ENCODE measurements at places on chromosomes 1 and 21.

DNA sequence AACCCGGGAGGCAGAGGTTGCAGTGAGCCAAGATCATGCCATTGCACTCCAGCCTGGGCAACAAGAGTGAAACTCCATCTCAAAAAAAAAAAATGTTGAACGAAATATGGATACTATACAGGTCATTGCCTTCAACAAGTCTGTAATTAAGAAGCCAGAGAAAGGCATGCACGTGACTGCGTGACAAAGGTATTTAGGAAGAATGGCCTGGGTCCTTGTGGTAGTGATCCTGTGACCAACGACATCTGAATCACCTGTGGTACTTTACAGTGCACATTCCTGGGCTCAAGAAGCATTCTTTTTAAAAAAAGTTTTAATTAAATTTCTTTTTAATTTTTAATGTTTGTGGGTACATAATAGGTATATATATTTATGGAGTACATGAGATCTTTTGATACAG lies 115.0 kb downstream of the GREM2 start:
- no peak for DNase-seq

DNA sequence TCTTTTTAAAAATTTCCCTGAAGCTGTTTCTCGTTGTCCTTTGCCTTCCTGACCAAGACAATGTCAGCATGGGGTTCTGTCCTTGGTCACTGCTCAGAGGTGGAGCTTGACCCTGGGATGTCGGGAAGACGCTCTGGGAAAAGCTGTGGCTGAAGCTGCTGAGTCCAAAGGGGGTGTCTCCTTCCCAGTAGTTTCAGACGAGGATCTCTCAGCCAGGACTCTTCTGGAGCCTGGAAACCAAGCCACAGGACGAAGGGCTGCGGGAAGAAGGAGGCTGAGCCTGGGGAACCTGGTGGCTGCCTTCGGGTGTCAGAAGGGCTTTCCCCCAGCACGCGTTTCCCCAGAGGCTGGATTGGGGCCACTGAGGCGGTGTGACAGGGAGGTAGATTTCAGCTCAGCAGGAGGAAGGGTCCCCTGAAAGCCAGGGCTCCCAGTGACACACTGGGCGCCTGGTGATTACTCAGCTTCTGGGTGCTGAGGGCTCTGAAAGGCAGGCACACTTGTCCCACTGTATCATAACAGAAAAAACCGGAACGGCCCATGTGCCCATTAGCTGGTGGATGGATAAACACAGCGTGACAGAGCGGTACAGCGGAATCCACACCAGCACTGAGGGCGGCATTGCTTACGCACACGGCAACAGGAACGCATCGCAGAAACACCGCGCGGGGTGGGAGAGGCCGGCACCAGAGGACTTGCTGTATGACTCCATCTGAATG lies 5.0 kb upstream of the KRTAP12-1 start:
- peak; percentile 29 for DNase-seq

GRCh38 chr1:6002714-6003501 lies 10.7 kb upstream of the NPHP4 start:
- peak; percentile 68 for DNase-seq

GRCh38 chr1:59718064-59718988 lies 96.4 kb upstream of the HOOK1 start:
- DNase-seq: no peak

GRCh38 chr1:84277343-84278059 lies 24.0 kb upstream of the SAMD13 start:
- DNase-seq: no peak

DNA sequence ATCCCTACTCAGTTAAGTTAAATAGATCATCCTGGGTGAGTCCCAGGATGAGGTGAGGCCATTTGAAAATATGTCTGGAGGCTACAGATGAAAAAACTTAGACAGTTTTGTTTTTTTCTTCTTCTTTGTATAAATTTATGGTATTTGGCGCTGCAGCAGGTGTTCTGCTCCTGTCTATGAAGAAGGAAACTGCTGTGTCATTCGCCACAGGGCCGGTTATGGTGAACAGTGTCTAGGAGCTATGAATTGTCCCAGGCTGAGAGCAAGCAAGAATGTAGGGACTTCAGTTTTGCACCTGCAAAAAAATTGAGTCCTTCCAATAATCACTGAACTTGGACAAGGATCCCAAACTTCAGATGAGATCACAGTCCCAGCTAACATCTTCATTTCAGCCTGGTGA lies 674.3 kb upstream of the RGS18 start:
- no peak for DNase-seq

- DNase-seq: peak; percentile 94
Measured at GRCh38 chr1:8911416-8912309, 33.2 kb upstream of the ENO1 start.

DNA sequence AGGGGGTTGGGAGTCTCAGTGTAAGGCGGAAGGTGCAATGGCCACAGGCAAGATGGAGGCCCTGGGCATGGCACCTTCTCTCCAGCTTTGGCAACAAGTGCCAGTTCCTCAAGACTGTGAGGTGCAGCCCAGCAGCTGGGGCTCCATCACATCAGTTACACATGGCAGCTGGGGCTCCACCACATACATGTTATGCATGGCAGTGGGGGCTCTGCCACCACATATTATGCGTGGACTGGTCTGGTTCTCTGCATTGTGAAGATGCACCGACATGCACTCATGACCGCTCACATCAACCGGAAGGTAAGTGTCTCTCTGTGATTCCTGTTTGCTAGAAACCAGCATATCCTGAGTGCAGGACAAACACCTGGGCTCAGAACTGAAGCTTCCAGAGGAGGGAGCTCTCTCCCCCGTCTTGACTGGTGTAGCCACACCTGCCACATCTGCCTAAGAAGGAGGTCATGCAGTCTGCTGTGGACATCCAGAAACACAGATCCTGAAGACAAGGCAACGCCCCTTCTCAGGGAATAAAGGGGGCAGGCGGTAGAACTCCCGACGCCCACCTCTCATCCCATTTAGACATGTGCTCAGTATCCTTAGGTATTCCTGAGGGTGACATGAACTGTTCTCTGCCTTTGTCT lies 104.1 kb upstream of the TMPRSS2 start:
- DNase-seq: peak; percentile 68

- no peak for DNase-seq
Measured at GRCh38 chr1:180849031-180849775, 63.5 kb upstream of the KIAA1614 start.

DNA sequence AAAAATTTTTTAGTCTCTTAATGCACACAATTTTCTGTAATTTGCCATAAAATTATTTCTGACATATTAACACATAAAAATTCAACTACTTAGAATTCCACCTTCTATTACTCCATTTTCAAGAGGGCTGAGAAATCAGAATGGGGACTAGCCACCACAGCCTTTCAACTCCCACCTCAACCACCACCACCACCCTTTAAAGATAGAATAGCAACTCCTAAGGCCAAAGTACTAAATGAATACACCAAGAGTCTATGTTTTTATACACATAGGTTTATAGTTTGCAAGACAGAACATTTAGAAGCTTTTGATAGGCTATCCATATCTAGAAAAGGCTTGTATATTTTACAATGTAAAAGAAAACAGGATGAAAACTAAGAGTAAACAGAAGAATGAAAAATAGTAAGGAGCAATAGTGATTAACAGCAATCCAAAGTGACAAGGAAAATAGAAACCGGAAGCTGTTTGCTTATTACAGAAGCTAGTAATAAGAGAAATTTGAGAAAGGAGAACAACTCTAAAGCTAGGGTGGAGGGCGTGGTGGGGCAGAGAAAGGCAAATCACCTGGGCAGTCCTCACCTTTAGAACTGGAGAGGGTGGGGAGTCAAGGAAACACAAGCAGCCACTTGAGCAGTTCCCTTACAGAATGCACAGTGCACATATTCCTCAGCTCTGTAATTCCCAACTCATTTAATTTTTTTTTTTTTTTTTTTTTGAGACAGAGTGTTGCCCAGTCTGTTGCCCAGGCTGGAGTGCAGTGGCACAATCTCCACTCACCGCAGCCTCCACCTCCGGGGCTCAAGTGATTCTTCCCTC lies 27.7 kb downstream of the EPS15 start:
- DNase-seq: no peak

GRCh38 chr1:66929146-66929688 lies 4.4 kb downstream of the MIER1 start:
- no peak for DNase-seq

DNA sequence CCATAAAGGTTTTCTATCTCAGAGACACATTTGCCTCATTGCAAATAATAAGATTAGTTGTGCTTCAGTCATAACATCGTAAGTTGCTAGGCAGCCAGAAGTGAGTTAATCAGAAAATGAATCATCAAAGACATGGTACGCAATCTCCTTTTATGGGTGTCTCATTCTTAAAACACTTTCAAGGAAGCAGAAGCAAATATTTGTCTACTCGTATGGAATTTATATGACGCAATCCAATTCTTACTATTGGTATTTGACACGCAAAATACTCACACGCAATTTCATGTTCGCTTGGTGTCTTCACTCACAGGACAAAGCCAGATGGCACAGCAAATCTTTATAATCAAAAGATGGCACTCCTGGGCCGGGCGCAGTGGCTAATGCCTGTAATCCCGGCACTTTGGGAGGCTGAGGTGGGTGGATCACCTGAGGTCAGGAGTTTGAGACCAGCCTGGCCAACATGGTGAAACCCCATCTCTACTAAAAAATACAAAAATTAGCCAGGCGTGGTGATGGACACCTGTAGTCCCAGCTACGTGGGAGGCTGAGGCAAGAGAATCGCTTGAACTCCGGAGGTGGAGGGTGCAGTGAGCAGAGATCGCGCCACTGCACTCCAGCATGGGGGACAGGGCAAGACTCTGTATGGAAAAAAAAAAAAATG lies 56.4 kb downstream of the HLCS start:
- no peak for DNase-seq

GRCh38 chr1:24841593-24841992 lies 88.5 kb downstream of the RUNX3 start:
- no peak for DNase-seq

- DNase-seq: no peak
Measured at GRCh38 chr1:113031171-113031933, 41.6 kb upstream of the LRIG2 start.

DNA sequence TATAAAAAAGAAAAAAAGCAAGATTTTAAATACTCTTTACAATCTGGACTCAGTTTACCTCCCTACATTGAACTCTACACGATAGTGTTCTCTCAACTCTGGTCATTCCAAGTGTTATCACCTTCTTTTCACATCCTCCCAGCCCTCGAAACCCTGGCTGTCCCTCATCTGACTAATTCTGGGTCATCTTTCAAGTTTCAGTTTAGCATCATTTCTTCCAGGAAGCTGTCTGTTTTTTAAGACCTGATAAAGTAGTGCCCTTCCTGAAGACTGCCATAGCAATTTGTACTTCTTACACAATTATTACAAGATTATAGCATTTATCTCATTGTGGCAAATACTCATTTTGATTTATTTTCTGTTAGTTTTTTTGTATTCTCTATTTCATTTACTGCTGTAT lies 1.2 kb downstream of the ALG14 start:
- DNase-seq: no peak

GRCh38 chr1:116854403-116854690 lies 55.4 kb upstream of the PTGFRN start:
- no peak for DNase-seq

GRCh38 chr21:42571391-42572150 lies 57.9 kb downstream of the SLC37A1 start:
- no peak for DNase-seq

All from ELF-1 (cell line).